ENCODE measurements at places on chromosomes 7 and 10. TPM values are rescaled to one million over a fixed set of nuclear protein-coding genes. Genes with fewer than 3 reads are reported as not detected.

The SLC26A3 gene
- 0.44 TPM for total RNA-seq

The COL13A1 gene
- total RNA-seq: 4.2 TPM

The NUTM2A gene
- total RNA-seq: 0.48 TPM

The ACSM6 gene
- total RNA-seq: 0.14 TPM

The NME8 gene
- 1.5 TPM for total RNA-seq

The FKBP6 gene
- total RNA-seq: 0.09 TPM
